ENCODE measurements at places on chromosomes 2 and 18.

GRCh38 chr2:111054791-111055691 is 65.7 kb upstream of the BCL2L11 start:
- no peak for DNase-seq

- DNase-seq, result no peak
Measured at GRCh38 chr2:170247333-170247732, 69.4 kb downstream of the MYO3B start.

GRCh38 chr2:71711133-71711855 is 257.9 kb downstream of the DYSF start:
- DNase-seq, result no peak

GRCh38 chr18:7878265-7879211 is 311.4 kb downstream of the PTPRM start:
- DNase-seq, result no peak

DNA sequence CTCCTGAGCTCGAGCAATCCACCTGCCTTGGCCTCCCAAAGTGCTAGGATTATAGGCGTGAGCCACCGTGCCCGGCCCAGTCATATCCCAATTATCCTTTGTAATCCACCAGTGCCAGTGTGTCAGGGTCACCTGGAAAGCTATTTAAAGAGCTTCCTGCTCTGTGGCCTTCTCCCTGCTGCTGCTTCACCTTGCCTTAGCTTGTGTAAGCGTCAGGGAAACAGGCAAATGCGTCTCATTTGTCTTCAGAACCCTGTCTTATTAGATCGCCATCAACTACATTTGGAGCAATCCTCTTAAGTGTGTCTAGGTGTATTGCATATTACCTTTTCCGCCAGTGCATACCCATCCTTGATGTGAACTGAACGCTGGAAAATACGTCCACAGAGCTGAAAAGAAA is 10.2 kb downstream of the KIF5C start:
- DNase-seq, result no peak

DNA sequence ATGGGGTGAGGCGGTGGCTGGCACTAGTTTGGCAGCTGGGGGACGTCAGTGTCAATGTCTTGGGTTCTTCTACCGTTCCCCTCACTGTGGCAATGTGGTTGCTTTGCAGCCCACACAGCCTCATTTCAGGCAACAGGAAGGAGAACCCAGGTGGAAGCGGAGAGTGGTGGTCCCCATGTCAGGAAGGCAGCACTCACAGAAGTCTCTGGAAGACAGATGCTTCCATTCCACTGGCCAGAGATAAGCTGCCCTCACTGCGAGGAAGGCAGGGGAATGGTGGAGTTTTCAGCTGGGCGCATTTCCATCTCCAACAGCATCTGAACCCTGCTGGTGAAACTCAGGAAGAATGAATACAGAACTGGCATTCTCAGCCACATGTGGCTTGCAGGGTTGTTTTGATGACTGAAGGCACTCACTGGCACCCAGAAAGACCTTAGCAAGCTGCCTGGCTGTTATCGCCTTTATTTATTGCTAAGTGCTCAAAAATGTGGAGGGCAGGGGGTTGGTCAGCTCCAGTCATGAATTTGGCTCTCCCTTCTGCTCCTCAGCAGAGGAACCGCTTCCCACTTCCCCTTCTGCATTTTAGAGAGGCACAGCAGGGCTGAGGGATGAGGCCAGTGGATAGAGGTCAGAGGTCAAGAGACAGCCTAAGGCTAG is 19.4 kb downstream of the KCNIP3 start:
- DNase-seq, result no peak

GRCh38 chr2:183490914-183491313 is 366.7 kb downstream of the NUP35 start:
- DNase-seq, result no peak

DNA sequence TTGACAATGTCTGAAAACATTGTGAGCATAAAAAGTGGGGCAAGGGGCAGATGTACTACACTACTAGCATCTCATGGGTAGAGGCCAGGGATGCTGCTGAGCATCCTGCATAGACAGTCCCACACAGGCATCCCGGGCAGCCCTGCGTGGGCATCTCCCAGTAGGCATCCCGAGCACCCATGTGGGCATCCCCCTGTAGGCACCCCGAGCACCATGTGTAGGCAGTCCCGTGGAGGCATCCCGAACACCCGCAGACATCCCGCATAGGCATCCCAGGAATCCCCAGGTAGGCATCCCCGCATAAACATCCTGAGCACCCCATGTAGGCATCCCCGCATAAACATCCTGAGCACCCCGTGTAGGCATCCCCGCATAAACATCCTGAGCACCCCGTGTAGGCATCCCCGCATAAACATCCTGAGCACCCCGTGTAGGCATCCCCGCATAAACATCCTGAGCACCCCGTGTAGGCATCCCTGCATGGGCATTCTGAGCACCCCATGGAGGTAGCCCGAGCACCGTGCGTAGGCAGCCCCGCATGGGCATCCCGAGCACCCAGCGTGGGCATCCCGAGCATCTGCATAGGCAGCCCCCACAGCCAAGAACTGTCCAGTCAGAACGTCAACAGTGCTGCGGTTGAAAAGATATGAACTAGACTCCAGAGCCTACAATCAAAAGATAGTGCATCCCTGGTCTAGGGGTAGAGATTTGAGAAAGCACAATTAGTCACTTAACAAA is 273.5 kb downstream of the NBAS start:
- DNase-seq, result no peak

DNA sequence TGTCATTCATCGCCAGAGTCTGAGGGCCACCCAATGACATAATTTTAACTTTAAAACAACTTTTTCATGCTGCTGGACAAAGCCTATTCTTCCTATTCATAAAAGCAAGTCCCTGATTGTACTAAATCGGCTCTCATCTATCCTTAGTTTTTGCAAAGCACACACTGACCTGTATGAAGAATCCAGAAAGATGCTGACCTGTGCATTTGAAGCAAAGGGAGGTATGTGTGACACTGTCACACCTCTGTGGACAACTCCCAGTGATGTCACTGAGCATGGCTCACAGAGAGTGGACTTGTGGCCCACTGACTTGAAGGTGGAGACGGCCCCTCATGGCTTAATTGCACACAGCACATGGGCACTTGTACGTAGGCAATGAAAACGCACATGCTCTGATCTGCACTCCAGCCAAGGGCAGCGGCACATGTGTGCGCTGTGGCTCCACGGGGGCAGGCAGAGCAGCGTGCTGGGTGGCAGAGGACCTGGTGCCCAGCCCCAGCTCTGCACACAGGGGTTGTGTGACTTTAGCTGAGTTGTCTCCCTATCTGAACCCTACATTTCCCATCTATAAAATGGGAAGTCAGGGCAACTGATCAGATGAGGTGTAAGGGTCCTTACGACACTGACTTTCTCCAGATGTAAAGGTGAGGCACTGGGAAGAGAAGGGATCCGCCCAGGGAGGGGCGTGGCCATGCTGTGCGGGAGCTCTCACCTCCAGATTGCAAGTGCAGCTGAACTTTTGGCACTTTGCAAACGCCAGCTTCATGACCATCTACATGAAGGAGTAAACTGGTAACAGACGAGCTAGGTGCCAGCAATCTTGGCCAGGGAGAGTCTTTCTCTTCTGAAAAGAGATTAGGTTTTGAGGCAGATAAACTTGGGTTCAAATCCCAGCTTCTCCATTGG is 14.3 kb upstream of the ODC1 start:
- DNase-seq, result no peak

GRCh38 chr2:120108049-120108448 is 95.2 kb downstream of the EPB41L5 start:
- no peak for DNase-seq

DNA sequence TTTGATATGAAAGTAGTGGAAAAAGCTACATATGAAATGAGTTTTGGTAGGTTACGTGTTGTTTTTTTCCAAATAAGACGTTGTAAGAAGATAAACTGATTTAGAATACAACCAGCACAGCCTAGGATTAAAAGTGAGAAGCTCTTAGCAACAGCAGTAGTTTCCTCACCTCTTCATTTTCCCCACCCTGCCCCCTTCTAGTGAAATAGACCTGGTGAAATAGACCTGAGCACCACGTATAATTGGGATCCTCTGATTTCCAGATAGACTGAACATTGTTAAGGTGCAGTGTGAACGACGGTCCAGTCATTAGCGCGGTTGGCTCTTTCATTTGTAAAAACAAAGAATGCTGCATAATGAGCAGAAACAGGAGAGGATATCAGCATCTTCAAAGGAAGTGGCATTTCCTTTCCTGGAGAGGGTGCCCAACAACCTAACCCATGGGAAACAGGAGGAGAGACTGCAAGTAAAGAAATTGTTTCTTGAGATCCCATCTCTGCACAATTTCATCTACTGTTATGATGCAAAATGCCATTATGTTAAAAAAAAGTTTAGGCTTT is 114.3 kb downstream of the FIGN start:
- no peak for DNase-seq

DNA sequence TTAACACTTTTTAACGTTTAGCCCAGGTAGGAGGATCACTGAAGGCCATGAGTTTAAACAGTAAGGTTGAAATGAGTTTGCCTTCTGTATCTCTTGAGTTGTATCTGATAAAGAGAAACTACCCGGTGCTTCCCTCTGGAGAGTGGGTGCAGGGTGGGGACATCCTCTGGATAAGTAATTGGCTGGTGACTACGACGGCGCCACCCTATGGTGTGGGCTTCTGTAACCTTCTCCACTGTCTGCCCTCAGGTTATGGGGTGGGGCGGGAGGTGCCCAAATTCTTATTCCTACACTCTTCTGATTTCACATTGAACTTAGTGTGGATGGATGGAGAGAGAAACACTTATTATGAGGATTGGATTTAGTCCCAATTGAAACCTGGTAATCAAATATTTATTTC is 68.8 kb downstream of the LDLRAD4 start:
- DNase-seq, result no peak

GRCh38 chr2:99808361-99809200 is 318.8 kb upstream of the REV1 start:
- no peak for DNase-seq

DNA sequence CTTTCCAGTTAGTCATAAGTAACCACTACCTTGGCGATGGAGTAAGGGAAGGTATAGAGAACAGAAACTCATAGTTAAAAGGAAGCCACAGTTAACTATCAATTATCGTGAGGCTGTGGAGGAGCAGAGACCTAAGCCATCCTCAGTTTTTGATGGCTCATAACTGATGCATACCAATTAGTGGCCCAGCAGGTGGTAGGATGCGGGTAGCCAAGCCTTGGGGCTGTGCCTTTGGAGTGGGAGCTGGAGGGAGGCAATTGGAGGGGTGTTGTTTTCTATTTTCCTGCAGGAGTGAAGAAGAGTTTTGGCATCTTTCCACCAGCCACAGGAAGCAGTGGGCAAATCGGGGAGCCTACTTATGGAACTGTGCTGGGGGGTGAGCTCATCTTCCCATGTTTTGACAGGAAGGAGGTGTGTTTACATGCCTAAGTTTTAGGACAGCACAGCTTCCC is 194.8 kb downstream of the TPGS2 start:
- DNase-seq, result no peak

GRCh38 chr2:26573241-26573925 is 67.8 kb downstream of the CIB4 start:
- DNase-seq, result no peak

GRCh38 chr2:223095207-223095606 is 43.2 kb downstream of the KCNE4 start:
- DNase-seq, result no peak

- DNase-seq, result no peak
Measured at GRCh38 chr2:241030333-241030680, 31.9 kb downstream of the SNED1 start.

DNA sequence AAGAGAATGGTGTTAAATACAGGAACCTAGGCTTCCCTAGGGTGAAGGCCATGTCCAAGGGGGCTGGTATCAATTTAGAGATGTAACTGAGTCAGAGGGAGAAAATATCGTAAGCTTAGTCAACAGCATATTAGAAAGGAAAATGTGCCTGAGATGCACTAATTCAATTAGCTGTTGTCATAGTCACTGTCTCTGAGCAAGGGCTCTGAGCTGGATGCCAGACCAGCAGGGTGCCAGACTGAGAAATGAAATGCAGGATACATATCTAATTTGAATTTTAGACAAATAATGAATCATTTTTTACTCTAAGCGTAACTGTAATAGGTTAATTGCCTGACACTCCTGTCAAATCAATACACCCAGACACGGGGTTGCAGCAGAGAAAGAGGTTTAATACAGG is 11.4 kb upstream of the SLC35F6 start:
- no peak for DNase-seq

GRCh38 chr18:32459361-32460101 is 11.2 kb downstream of the GAREM1 start:
- no peak for DNase-seq

GRCh38 chr2:229713371-229714079 is 830 bp downstream of the DNER start:
- DNase-seq, result no peak

DNA sequence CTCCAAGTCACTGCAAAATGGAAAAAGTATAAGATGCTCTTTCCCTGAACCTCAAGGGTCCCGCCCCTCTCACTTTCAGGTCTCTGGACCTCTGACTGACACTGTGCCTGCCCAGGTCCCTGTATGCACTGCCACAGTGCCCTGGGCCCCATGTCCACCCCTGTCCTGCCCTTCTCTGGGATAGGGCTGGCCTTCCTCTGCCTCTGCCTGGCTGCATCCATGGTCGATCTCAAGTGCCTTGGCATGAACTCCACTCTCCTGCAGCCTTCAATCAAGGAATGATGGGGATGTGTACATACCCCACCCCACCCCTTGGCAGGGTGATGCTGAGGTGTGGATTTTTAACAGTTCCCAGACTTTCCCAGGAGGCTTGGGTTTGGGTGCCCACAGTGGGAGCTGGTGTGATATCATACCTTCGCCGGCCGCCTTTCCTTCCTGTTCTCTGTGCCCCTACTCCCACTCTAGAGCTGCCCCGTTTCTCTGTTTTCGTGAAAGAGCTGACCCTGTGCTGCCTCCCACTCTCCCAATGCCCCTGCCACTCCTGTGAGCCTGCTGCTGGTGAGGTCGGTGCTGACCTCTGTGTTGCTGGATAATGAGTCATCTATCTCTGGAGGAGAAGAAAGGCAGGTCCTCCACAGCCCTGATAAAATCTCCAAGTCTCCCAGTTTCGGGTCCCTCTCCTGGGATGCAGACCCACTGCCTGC is 18.9 kb downstream of the PTPN18 start:
- no peak for DNase-seq

DNA sequence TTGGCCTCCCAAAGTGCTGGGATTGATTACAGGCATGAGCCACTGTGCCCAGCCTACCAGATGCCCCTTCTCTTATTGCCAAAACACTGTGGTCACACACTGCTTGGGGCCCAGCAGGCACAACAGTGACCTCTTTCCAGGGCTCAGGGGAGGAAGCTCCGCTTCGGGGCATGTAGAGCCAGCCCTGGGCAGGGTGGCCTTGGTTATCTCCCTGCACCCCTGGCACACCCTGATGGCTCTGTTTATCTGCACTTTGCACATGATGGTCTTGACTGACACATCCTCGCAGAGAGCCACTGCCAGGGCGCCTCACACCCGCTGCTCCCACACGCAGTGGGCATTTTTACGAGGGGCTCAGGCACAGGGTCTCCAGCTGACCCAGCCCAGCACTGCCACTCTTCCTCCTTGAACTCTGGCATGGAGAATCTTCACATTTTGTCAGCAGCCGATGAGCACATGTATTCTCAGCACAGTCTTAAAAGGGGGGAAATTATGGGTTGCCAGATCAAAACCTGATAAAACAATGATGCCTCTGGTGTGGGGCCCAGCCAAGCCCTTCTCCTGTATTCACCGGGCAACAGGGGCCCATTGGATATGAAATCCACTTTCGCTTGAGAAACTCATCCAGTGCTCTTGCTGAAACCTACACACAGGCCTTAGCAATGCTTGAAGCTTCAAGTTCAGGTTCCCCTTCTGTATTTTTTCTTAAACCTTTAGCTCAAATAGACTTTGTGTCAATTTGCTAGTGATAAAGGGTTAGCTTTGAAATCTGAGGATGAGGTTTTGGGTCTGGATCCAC is 5.9 kb downstream of the GYPC start:
- DNase-seq, result no peak

- DNase-seq, result no peak
Measured at GRCh38 chr2:69020496-69021426, 7.8 kb downstream of the ANTXR1 start.

Measured in activated naive CD4-positive, alpha-beta T cell (primary cell).